ENCODE measurements at places on chromosomes 4 and X.

- no peak for DNase-seq
These were observed 9.1 kb downstream of the EMCN start for GRCh38 chr4:100508691-100509090.

GRCh38 chr4:95158045-95158444, 390.7 kb downstream of the UNC5C start:
- DNase-seq = no peak

DNA sequence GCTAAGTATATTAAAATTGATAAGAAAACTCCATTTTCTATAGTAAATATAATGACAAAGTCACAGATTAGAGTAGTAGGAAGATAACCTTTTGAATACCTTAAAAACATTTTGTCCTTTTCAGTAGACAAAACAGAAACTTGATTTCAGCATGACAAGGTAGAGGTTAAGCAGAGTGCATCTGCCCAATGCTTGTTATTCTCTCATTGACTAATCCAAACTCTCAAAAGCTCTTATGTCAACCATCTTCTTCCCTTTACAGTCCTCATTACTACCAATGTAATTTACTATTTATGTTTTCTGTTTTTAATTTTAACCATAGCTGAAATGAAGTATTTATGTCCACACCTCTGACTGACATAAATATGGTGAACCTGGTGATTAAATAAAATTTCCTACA, 11.1 kb downstream of the NIPAL1 start:
- DNase-seq = no peak

DNA sequence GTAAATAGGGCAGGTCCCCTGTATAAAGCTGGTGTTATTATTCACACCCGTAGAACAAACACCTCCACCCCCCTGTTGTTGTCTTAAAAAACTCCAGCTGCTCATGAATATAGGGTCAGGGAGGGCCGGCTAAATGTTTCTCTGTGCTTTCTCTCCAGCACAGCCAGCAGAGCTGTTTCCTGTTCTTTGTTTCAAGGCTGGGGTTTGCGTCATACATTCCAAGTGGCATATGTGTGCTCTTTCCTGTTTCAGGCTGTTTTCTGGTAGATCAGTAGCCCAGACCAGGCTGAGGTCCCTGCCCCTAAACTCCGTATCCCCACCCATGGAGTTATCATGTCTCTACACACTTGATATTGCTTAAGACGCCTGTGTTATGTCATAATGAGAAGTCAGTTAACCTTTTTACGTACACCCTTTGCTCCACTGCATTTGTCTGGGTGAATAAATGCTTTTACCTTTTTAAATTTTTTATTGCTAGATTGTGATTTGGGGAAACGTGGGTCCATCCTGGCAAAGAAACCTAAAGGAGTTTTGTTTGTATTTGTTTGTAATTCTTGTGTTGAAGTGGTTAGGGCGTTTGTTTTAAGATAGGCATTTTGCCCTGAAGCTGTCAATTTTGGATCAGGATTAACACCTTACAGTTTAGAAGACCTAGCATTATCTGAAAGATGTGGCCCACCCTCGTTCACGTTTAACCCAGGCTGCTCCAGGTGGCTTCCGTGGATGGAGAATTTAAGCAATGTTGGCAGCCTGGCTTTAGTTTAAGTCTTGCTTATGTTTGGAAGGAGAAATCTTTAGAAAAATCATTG, 3.3 kb downstream of the KLF3 start:
- no peak for DNase-seq

GRCh38 chr4:113958766-113959538, 20.5 kb downstream of the ARSJ start:
- DNase-seq = no peak

DNA sequence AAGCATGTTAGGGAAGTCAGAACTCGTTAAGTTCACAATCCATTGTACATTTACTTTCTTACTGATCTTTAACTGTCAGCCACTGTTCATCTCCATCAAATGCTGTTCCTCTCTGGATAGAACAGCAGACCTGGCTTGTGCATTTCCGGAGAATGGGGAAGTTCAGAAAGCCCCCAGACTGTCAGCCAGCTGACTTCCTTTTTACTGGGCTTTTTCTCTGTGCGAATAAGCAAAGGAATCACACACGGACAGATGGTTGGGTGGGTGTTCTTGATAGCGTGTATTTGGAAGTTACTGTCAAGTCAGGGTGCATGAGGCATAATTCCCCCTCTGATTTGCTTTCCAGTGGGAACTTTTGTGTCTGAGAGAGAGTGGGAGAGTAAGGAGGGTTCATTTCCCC, 56.8 kb downstream of the TSPAN7 start:
- DNase-seq = no peak

DNA sequence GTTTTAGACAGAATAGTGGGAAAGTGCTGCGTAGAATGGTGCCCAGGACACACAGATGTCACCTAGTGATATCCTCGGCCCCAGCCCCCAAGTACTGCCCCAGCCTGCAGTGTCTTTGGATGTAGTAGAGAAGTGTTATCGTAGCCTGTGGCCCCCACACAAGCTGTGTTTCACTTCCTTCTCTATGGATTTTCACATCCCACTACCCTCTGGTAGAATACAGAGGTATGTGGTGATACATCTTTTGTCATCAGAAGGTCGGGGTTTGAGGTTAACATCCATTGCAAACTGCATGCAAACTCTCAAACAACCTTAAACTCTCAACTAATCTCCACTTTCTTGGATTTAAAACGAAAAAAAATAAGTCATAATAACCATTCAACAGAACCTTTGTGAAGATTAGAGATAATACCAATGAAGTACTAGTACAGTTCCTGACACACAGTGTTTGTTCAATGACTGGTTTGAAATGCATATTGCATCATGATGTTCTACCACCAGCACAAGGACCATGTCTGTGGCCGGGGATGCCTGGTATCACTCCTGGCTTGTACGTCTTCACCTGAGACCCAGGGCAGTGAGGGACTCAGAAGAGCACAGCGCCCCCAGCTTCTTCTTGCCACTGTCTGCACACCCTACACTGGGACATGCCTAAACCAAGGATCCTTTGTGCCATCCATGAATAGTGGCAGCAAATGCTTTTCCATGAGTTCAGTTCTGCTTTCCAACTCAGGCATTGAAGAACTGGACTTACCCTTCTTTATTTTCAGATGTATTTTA, 267.3 kb downstream of the DCTD start:
- DNase-seq = no peak

- no peak for DNase-seq
These were observed 75.1 kb upstream of the CXorf66 start for GRCh38 chrX:140040386-140040785.

DNA sequence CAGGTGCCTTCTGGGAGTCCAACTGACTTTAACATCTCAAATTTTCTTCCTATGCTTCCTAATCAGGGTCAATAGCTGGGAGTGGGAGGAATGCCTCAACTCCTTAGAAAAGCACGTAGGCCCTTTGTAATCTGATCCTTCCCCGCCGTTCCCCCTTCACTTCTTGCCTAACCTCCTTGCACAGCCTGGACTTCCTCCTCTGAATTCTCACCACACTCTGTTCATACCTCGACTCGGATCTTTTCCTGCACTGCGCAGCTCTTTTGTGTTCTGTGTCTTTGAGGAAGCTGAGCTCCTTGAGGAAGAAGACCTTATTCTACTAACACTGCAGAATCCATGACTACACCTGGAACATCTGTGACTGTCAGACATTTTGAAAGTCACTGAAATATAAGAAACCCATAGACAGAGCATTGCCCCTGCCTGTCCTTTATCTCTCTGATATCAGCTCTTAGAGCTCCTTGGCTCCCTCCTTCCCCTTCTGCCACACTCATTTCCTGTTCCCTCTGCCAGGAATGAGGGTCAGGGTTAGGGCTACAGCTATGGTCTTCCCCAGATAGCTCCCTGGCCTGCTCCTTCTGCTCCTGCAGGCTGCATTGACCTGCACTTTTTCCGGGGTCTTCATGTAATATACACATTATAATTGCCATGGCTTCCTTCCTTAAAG, 140.2 kb upstream of the LDB2 start:
- DNase-seq = no peak

DNA sequence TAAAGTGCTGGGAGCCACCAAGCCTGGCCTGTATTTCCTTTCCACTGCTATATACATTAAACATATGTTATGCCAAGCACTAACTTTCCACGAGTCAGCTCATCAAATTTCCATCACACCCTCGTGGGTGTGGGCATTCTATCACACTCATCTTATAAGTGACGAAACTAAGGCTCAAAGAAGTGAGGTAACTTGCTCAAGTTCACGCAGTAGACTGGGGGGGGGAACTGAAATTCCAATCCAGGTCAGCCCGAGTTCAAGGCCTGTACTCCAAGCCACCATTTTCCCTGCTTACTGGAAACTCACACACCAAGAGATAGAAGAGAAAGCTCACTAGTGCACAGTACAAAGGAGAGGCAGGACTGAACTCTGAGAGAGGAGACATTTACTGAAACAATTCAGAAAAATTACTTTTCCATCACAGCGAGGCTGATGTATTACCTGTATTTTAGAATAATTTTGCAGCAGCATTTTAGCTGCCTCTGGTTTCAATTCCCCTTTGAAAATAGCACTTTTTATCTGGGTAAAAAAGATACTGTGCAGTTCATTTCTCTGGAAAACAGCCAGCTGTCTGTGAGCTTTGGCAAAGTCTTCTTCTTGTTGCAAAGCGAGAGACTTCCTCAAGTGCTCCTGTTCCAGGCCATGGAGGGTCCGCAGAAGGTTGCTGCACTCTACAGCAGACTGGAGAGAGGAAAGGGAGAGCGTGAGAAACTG, 76.8 kb downstream of the EVC2 start:
- no peak for DNase-seq

- no peak for DNase-seq
These were observed 48.4 kb upstream of the SLC7A3 start for GRCh38 chrX:70979136-70979762.

- no peak for DNase-seq
These were observed 31.6 kb downstream of the ADH7 start for GRCh38 chr4:99403380-99404184.

DNA sequence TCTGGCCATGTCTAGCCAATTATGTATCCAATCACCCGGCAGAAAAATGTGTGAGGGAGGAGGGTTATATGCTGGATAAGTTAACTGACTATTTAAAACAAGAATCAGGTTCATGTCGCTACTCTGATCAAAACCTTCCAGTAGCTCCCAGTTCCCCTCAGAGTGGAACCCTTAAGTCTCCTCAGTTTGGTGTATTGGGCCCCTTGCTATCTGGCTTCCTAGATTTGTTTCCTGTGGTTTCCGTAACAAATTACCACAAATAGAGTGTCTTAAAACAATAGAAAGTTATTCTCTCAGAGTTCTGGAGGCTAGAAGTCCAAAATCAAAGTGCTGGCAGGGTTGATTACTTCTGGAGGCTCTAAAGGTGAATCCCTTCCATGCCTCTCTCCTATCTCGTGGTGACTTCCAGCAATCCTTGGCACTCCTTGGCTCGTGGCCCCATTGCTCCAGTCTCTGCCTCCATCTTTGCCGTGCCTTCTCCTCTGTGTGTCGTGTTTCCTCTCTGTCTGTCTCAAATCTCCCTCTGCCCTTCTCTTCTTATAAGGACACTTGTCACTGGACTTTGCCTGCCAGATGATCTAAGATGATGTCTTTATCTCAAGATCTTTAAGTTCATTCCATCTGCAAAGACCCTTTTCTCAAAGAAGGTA, 10.5 kb upstream of the ENPP6 start:
- DNase-seq = no peak

DNA sequence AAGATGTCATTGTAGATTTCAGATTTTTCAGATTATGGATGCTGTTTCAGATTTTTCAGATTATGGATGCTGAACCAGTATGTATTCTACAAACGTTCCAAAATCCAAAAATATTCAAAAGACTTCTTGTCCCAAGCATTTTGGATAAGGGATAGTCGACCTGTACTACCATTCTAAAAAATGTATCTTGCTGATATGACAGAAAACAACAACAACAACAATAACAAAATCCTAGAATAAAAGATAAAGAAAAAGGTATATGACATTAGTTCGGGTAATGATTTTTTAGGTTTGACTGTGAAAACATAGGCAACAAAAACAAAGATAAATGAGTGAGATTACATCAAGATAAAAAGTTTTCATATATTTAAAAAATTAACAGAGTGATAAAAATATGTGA, 122.1 kb downstream of the GABRA2 start:
- no peak for DNase-seq

DNA sequence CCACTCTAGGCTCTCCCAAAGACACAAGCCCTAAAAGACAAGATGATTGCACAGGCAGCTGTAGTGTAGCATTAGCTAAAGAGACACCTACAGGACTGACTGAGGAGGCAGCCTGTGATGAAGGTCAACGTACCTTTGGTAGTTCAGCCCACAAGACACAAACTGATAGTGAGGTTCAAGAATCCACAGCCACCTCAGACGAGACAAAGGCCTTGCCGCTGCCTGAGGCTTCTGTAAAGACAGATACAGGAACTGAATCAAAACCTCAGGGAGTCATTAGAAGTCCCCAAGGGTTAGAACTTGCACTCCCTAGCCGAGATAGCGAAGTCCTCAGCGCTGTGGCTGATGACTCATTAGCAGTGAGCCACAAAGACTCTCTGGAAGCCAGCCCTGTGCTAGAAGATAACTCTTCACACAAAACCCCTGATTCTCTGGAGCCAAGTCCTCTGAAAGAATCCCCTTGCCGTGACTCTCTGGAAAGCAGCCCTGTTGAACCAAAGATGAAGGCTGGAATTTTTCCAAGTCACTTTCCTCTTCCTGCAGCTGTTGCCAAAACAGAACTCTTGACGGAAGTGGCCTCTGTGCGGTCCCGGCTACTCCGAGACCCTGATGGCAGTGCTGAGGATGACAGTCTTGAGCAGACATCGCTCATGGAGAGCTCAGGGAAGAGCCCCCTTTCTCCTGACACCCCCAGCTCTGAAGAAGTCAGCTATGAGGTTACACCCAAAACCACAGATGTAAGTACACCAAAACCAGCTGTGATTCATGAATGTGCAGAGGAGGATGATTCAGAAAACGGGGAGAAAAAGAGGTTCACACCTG, 306.3 kb downstream of the ANK2 start:
- DNase-seq = no peak

DNA sequence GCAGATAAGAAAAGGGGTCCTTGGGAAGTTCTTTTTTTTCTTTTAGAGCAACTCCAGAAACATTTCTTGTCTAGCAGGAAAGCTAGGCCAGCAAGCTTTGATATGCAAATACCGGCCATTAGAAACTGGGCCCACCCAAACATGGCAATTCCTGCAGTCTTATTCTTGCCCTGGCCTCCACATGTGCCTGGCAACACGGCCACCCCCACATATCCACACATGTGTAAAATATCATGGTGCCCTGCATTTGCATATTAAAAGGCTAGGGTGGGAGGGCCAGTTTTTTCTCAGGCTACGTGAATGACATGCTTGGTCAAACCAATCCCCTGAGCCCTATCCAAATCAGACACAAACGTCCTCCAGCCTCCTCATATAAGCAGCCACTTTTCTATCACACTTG, 171.7 kb upstream of the ZCCHC13 start:
- no peak for DNase-seq

DNA sequence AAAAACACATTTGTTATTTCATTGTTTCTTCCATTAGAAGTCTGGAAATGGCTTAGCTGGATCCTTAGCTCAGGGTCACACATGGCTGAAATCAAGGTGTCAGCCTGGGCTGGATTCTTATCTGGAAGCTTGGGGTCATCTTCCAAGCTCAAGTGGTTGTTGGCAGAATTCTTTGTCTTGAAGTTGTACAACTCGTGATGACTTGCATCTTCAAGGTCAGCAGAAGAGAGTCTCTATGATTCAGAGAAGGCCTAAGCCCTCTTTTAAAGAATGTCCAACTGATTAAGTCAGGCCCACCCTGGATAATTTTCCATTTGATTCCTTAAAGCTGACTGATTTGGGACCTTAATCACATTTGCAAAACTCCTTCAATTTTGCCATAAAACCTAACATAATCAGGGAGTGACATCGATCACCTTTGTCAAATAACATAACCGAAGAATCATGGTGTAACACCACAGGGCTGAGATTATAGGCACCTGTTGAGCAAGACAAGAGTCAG, 22.1 kb downstream of the TMSB4X start:
- DNase-seq = no peak
